ENCODE measurements at places on chromosomes 7 and 10. TPM values are rescaled to one million over a fixed set of nuclear protein-coding genes. Genes with fewer than 3 reads are reported as not detected.

DNA sequence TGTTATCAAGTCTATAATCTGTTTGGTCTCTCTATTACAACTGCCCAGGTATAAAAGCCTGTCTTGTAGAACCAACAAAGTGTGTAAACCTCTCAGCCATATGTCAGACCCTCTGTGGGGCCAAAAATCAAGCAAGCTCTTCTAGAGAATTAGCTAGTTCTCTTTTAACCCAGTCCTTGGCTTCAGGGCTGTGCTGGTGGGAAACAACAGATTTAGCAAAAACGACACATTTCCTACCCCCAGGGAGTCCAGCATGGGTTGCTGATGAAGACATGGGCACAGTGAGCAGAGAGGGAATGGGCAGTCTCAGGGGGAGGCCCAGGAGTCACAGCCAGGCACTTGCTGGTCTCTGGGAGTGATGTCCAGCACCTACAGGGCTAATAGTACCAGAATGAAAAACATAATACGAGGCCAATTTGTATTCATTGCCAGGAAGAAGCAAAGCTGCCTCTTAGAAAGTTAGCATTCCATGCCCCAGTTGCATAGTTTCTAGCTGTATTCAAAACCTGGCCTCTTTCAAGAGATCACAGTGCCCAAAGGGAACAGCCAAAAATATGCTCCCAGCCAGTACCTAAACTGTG is 80.1 kb downstream of the FRMD4A start:
- H3K4me1 ChIP-seq: no peaks in the 10 kb centered on the region
- no peaks in the 10 kb centered on the region for H3K36me3 ChIP-seq
- no peak for DNase-seq

GRCh38 chr7:117962366-117962994 is 89.2 kb upstream of the CTTNBP2 start:
- H3K27me3 ChIP-seq: no peaks in the 10 kb centered on the region
- DNase-seq: no peak
- no peaks in the 10 kb centered on the region for H3K36me3 ChIP-seq

GRCh38 chr7:27177795-27178320 is 3.7 kb upstream of the HOXA10 start:
- no peak for DNase-seq
- no peak overlapping the region for H3K4me3 ChIP-seq
- no peaks in the 10 kb centered on the region for H3K36me3 ChIP-seq
- H3K27me3 ChIP-seq: peaks cover 70% of the 10 kb centered on the region
- peaks cover 27% of the 10 kb centered on the region for H3K4me1 ChIP-seq
- H3K27ac ChIP-seq: no peak overlapping the region

DNA sequence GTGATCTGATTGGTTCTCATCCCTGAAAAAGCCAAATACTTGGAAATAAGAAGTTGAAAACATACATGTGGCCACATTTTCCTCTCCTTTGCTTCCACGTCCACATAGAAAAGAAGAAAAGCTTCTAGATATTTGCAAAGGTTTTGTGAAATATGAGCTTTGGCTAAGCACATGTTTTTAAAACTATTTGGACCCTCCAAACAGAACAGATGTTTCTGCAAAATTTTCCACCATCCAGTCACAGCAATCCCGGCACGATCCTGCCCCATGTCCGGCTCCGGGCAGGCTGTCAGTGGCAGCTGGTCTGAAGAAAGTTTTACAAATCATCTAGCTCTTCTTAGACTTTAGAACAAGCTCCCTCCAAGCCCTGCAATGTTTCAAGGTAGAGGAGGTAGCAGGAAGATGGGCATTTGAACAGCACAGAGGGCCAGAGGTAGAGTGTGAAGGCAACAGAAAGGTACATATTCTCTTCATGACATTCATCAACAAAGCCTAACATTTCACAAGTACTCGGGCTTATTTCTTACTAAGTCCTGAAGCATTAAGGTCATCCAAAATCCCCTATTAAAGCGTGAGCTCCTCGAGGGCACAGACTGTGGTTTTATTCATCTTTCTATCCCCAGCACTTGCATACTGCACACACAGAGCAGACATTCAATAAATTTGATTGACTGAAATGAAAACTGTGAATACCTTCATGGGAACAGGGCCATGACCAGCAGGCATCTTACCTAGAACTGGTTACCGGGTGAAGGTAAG is 110.1 kb downstream of the JAZF1 start:
- no peaks in the 10 kb centered on the region for H3K36me3 ChIP-seq
- no peak overlapping the region for H3K4me3 ChIP-seq
- no peaks in the 10 kb centered on the region for H3K4me1 ChIP-seq

DNA sequence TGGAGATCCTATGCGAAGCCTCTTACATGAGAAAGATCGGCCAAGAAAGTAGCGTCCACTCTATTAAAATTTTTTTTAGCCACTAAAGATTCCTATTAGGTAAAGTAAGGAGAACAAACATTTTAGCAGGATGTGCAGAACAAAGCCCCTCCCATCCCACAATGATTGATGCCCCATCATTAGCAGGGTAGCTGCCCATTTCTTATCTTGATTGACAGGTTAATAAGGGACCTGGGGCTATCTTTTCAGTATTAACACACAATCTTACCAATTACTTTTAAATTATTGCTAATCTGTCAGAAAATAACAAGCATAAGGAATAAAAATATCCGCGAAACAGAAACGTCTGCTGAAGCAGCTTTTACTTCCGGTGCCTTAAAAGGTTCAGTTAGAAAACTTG is 5.1 kb downstream of the FZD8 start:
- H3K36me3 ChIP-seq: no peaks in the 10 kb centered on the region
- H3K4me3 ChIP-seq: no peak overlapping the region
- no peak overlapping the region for H3K27ac ChIP-seq
- peaks cover 29% of the 10 kb centered on the region for H3K27me3 ChIP-seq
- no peak for DNase-seq

- peaks cover 5% of the 10 kb centered on the region for H3K27me3 ChIP-seq
- H3K4me3 ChIP-seq: no peak overlapping the region
- no peak for DNase-seq
- H3K4me1 ChIP-seq: no peaks in the 10 kb centered on the region
- H3K36me3 ChIP-seq: no peaks in the 10 kb centered on the region
These were observed 30.5 kb upstream of the VWDE start for GRCh38 chr7:12434012-12434642.

DNA sequence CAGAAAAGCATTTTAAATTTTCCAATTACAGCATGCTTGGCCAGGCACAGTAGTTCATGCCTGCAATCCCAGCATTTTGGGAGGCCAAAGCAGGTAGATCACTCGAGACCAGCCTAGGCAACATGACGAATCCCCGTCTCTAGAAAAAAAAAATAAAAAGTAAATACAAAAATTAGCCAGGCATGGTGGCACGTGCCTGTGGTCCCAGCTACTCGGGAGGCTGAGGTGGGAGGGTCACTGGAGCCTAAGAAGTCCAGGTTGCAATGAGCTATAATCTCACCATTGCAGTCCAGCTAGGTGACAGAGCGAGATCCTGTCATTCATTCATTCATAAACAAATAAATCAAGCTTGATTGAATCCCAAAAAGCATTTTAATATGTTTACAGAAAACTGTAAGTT is 234.9 kb downstream of the PARD3 start:
- no peaks in the 10 kb centered on the region for H3K36me3 ChIP-seq
- no peaks in the 10 kb centered on the region for H3K27me3 ChIP-seq
- H3K4me1 ChIP-seq: no peaks in the 10 kb centered on the region
- DNase-seq: no peak

- peaks cover 8% of the 10 kb centered on the region for H3K27me3 ChIP-seq
- no peaks in the 10 kb centered on the region for H3K36me3 ChIP-seq
- DNase-seq: no peak
- H3K4me3 ChIP-seq: no peak overlapping the region
- no peaks in the 10 kb centered on the region for H3K4me1 ChIP-seq
These were observed 114.7 kb downstream of the RPS24 start for GRCh38 chr10:78148216-78148960.

The CALHM2 gene
- total RNA-seq: 4.0 TPM

DNA sequence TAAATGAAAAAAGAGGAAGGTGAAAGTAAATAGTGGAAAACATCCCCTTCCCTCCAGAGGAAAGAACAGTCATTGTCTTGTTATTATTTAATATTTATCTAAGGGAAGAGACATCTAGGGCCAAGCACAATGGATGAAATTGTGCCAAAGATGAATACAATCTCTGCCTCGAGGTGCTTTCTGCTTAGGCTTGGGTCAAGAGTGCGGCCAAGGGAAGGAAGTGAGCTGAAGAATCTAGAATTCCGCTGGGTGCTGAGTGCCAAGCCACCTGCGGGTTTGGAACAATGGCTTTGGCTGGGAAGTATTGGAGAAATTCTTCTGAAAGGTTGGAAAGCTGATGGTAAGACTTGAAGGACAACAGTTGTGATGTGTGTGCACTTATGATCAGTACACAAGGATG is 531.3 kb upstream of the FZD8 start:
- H3K27me3 ChIP-seq: no peaks in the 10 kb centered on the region
- no peak for DNase-seq
- H3K36me3 ChIP-seq: no peaks in the 10 kb centered on the region
- H3K4me1 ChIP-seq: no peaks in the 10 kb centered on the region
- no peak overlapping the region for H3K4me3 ChIP-seq

The PGAM2 gene
- 1.8 TPM for total RNA-seq

All from CD4-positive, alpha-beta T cell (primary cell).